Activated CD8-positive, alpha-beta T cell treated with anti-CD3 and anti-CD28 coated beads for 36 hours (primary cell): ENCODE measurements at places on chromosomes 2 and 18.

DNA sequence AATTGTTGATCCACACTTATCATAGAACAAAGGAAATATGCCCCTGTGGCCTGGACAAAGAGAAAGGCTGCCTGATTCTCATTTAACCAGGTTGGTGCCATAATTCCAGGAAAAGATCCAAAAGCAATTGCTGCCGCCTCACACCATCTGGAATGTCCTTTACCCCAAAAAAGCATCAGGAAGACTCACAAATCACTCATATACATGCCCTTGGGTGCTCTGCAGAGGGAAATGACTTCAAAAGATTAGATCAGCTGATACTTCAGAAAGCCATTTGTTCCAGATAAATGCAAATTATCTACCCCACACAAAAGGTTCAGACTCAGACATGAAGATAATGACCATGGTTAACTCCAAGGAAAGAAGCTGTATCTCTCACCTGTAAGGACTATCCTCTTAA is 285.8 kb downstream of the C1D start:
- no peak overlapping the region for H3K4me3 ChIP-seq
- H3K27ac ChIP-seq: no peak overlapping the region
- DNase-seq: no peak
- H3K4me1 ChIP-seq: no peaks in the 10 kb centered on the region

DNA sequence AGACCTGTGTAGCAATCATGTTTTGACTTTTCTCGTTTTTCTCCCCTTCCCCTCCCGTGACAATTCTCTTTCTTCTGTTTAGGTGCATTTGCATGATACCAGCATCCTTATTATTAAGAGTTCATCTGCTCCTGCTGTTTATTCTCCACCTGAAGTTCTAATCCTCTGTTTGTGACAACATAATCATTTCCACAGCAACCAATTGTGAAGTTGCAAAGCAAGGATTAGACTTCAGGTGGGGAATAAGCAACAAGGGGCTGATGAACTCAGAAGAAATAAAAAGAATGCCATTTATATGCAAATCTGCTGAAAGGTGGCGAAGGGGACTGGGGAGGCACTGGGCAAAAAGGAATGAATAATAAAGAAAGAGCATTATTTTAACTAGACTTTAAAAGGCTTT is 124.8 kb upstream of the LINC00305 start:
- peaks cover 2% of the 10 kb centered on the region for H3K27me3 ChIP-seq
- H3K4me1 ChIP-seq: no peaks in the 10 kb centered on the region
- no peaks in the 10 kb centered on the region for H3K36me3 ChIP-seq
- H3K27ac ChIP-seq: no peak overlapping the region
- no peak for DNase-seq

GRCh38 chr18:51151185-51151567 is 46.3 kb downstream of the MEX3C start:
- H3K27me3 ChIP-seq: no peaks in the 10 kb centered on the region
- H3K4me3 ChIP-seq: no peak overlapping the region
- DNase-seq: no peak
- peaks cover 1% of the 10 kb centered on the region for H3K36me3 ChIP-seq
- peak overlapping the region; percentile 98 for H3K27ac ChIP-seq
- H3K4me1 ChIP-seq: peaks cover 50% of the 10 kb centered on the region

- H3K4me3 ChIP-seq: no peak overlapping the region
- no peaks in the 10 kb centered on the region for H3K27me3 ChIP-seq
- H3K4me1 ChIP-seq: no peaks in the 10 kb centered on the region
- no peaks in the 10 kb centered on the region for H3K36me3 ChIP-seq
These were observed 453.0 kb upstream of the CDH20 start for GRCh38 chr18:60880184-60880583.

GRCh38 chr2:127662937-127663565 is 12.3 kb downstream of the LIMS2 start:
- peaks cover 33% of the 10 kb centered on the region for H3K27me3 ChIP-seq
- H3K4me1 ChIP-seq: no peaks in the 10 kb centered on the region
- no peak overlapping the region for H3K4me3 ChIP-seq
- DNase-seq: no peak
- no peaks in the 10 kb centered on the region for H3K36me3 ChIP-seq
- H3K27ac ChIP-seq: no peak overlapping the region

DNA sequence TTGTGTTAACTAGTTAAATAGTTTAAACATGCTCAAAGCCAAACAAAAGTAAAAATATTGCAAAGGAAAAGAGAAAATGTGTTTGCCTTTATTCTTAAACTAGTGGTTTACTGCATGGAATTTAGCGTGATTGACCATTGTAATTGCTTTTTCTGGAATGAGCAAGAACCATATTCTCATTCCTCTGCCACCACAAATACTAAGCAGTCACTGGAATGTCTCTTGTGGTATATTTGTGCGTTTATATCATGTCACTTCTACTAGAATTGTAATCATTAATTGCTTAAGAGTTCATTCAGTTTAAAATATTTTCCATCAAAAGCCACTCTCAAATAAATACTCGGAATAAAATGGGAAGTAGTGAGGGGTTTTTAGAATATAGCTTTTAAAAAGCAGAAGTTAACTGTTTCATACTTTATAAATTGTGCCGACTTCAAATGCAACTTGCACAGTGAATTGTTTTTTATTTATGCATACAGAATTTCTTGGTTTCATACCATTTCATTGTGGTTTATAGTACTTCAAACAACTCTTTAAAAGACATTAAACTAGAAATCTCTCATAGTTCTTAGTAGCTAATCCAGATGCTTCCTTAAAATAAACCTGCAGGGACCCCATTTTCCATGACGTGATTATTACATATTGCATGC is 288.1 kb downstream of the EPHA4 start:
- no peak for DNase-seq
- H3K27ac ChIP-seq: no peak overlapping the region
- H3K36me3 ChIP-seq: no peaks in the 10 kb centered on the region
- H3K4me1 ChIP-seq: no peaks in the 10 kb centered on the region
- H3K27me3 ChIP-seq: no peaks in the 10 kb centered on the region

DNA sequence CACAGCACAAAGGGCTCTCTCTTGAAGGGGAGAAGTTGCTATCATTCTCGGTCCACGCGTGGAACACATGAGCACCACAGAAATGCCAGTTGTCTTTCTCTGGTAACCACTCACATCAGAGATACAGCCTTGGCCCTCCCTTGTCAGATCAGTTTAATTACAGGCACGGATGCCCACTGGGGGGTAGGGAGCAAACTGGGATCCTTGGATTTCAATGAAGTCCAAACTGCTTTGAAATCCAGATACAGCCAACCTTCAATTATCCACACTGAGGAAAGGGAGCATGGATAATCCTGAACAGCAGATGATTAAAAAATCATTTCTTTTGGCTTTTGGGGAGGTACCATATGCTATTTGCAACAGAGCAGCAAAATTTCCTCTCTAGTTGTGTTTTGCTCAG is 63.7 kb upstream of the DAPL1 start:
- peaks cover 5% of the 10 kb centered on the region for H3K27me3 ChIP-seq
- no peaks in the 10 kb centered on the region for H3K4me1 ChIP-seq
- H3K36me3 ChIP-seq: no peaks in the 10 kb centered on the region

DNA sequence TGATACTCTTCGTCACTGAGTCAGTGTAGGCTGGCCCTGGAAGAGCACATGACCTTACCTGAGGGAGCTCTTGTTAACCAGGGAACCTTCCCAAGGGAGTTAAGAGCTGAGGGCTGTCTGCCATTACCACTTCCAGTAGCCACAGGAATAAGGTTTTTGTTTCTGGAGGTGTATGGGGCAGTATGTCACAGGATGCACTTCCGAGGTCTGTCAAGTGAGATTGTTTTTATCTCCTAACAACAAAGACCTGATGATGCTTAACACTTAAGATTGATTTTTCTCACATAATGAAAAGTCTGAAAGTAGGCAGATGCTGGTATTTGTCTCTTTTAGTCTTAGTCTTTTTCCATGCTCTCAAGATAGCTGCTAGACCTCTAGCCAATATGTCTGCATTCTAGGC is 41.8 kb downstream of the PSMA8 start:
- H3K4me1 ChIP-seq: peaks cover 3% of the 10 kb centered on the region
- DNase-seq: no peak
- H3K36me3 ChIP-seq: no peaks in the 10 kb centered on the region

DNA sequence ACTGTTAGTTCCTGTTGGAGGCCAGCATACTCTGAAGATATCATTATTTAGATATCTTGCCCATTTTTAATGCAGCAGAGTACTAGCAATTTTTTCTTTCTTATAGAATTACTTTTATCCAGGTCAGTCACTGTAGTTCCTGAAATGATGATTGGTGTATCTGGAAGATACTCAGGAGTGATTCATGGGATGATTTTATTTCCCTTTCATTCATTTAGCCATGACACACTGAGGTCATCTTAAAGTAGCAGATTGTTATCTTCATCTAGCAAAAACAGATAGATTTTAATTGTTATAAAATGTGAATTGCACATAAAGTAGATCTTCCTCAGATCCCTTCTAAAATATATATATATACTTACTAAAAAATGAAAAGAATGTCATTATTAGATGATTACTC is 109.1 kb downstream of the PIK3C3 start:
- no peaks in the 10 kb centered on the region for H3K4me1 ChIP-seq
- H3K27ac ChIP-seq: no peak overlapping the region
- H3K4me3 ChIP-seq: no peak overlapping the region

DNA sequence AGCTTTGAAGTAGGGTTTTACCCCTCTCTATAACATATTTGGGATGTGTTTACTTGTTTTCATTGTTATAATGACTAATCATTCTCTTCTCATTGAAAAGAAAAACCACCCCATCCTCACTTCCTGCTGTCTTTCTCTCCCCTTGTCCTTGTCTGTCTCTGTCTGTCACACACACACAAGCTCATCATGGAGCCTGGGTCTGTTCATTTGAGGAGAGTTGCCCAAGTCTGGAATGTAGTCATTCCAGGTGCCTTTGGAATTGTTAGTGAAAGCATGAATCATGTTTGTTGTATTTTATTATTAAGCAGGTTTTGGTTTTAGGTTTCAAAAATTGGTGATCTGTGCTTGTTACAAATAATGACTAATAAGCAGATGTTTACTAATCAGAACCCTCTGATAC is 133.5 kb upstream of the IL1R2 start:
- H3K4me3 ChIP-seq: no peak overlapping the region
- peaks cover 9% of the 10 kb centered on the region for H3K36me3 ChIP-seq
- no peak for DNase-seq
- no peak overlapping the region for H3K27ac ChIP-seq

- H3K4me3 ChIP-seq: no peak overlapping the region
- peaks cover 41% of the 10 kb centered on the region for H3K4me1 ChIP-seq
- no peak for DNase-seq
- no peaks in the 10 kb centered on the region for H3K27me3 ChIP-seq
- H3K27ac ChIP-seq: no peak overlapping the region
- H3K36me3 ChIP-seq: peaks cover 10% of the 10 kb centered on the region
These were observed 4.1 kb downstream of the HS6ST1 start for GRCh38 chr2:128314348-128315121.

DNA sequence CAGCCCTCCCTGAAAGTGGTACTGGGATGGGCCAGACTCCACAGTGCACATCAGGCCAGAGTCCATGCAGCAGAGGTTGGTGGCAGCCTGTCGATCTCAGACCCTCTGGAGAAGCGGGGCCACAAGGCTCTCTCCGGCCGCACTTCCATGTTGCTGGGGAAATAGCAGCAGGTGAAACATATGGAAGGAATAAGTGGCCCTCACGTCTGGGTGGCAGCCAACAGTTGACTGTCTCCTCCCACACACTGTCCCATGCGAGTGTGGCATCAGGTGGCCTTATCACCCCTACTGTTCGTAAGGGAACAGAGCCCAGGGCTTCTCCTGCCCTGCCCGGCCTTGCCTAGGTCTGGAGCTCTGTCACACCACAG is 58.1 kb upstream of the FOSL2 start:
- no peak overlapping the region for H3K27ac ChIP-seq
- DNase-seq: no peak
- no peak overlapping the region for H3K4me3 ChIP-seq
- H3K4me1 ChIP-seq: no peaks in the 10 kb centered on the region
- peaks cover 1% of the 10 kb centered on the region for H3K36me3 ChIP-seq

- no peaks in the 10 kb centered on the region for H3K4me1 ChIP-seq
- no peaks in the 10 kb centered on the region for H3K27me3 ChIP-seq
- peaks cover 23% of the 10 kb centered on the region for H3K36me3 ChIP-seq
- DNase-seq: no peak
- H3K27ac ChIP-seq: no peak overlapping the region
These were observed 12.0 kb downstream of the SFTPB start for GRCh38 chr2:85655961-85656417.

DNA sequence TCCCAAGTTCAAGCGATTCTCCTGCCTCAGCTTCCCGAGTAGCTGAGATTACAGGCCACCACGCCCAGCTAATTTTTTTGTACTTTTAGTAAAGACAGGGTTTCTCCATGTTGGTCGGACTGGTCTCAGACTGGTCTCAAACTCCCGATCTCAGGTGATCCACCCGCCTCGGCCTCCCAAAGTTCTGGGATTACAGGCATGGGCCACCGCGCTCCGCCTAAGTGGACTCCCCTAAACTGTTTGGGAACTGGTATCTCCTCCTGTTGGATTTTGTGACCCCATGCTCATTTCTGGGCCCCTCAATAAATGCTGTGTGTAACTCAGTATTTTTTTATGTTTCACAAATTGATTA is 5.2 kb downstream of the SCTR start:
- no peak overlapping the region for H3K4me3 ChIP-seq
- peaks cover 32% of the 10 kb centered on the region for H3K27me3 ChIP-seq
- H3K4me1 ChIP-seq: no peaks in the 10 kb centered on the region
- H3K36me3 ChIP-seq: no peaks in the 10 kb centered on the region

DNA sequence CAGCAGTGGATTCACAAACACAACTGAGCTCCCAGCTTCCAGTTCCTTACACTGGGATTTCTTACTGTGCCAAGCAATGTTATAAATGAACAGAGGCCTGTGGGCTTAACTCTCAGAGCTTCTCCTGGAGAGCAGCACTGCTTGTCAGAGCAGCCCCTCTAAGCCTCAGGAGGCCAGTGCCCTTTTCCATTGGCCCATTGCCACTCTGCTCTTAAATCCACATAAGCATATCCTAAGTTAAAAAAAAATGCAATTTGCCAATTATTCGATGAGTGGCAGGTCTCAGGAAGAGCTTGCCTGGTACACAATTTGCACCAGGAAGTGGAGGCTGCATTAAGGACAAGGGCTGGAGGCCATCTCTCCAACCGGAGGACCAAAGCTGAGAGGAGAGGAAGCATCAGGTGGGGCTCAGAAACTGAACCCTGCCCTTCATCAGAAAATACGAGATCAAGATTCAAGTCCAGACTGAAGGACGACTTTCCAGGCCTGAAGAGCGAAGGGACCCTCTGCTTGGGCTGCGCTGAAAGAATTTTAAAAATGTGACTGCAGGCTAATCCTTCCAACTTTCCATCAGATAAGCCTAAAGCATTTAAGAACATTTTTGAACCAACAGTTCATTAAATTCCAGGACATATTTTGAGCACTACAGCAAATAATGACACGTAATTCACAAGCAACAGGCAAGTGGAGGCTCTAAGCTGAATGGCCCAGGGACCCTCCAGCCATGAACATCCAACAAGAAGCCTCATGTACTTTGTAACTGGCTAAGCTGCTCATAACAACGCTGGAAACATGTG is 28.4 kb upstream of the PXDN start:
- H3K36me3 ChIP-seq: no peaks in the 10 kb centered on the region
- H3K4me3 ChIP-seq: no peak overlapping the region
- H3K4me1 ChIP-seq: no peaks in the 10 kb centered on the region
- H3K27me3 ChIP-seq: peaks cover 2% of the 10 kb centered on the region
